ENCODE measurements at places on chromosomes 2 and 18. TPM values are rescaled to one million over a fixed set of nuclear protein-coding genes. Genes with fewer than 3 reads are reported as not detected.

TLX2 gene
- total RNA-seq, result not detected

DNA sequence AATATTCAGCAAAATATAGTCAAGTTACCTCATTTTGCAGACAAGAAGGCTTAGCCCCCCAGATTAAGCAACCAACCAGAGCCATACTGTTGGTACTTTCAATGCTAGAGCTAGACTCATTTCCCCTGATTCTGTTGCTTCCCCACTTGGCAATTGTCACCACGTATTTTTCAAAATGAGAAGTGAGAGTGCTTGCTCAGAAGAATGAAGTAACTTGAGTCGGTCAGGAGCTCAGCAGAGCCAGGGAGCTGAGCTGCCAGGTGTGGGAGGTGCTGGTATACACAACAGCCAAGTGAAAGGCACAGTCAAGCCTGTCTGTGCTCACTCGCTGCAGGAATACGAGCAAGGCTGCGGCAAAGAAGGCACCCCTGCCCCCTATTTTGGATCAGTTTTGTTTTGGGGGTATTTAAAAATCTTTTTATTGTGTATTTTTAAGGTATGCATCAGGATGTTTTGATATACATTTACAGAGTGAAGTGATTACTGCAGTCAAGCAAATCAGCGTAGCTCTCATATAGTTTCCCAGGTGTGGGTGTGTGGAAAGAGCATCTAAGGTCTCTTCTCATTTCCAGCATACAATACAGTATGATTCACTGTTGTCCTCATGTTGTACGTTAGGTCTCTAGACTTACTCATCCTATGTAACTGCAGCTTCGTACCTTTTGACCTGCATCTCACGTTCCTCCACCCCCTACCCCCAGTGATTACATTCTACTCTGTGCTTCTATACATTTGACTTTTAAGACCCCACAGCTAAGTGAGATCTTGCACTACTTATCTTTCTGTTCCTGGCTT lies 62.4 kb downstream of the MRPS9 start:
- DNase-seq, result no peak

MAP3K19 gene
- total RNA-seq, result not detected

DNA sequence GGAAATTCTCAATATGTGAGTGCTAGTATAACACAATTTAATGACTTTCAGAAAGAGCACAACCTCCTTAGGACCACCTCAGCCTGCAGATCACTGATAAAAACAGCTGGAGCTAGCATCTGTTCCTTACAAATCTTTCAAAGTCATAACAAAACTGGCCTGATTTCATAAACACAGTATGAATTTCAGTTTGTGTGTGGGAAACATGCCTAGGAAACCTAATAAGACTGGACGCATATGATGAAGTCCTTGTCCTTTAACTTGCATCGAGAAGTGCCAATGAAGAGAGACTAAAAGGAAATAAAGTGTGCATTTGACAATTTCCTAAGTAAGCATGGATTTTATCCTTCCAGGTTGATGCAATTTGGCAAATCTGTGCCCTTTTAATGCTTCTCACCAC lies 74.1 kb upstream of the KLHL14 start:
- DNase-seq, result no peak

TBC1D8 gene
- 92.4 TPM for total RNA-seq

SPP2 gene
- not detected for total RNA-seq

DPYSL5 gene
- not detected for total RNA-seq

DNA sequence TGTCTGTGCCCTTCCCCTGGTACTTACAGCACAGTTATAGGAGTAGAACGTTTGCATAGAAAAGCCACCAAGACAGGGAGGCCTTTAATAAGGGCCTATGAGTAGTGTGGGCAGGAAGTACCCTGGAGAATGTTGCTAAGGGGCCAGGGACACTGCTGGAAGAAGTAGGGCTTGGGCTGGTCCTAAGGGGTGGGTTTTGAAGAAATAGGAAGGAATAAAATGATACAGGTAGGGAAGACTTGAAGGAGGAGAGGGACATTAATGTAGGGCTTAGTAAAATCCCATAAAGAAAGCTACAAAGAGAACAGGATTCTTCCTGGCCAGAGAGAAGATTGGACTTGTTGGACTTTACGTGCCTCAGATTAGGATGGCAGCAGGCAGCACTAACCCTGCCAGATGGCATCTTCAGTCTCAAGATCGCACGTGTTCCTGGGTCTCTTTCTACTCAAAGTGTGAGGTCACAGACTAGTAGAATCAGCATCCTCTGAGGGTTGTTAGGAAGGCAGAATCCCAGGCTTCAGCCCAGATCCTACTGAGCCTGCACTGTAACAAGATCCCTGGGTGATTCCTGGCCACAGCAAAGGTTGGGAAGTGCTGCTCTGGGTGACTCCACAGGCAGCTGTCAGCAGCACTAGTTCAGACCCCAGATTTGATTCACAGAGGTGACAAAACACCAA lies 39.2 kb downstream of the EPAS1 start:
- DNase-seq, result no peak
